ENCODE measurements at places on chromosomes 5 and 9.

DNA sequence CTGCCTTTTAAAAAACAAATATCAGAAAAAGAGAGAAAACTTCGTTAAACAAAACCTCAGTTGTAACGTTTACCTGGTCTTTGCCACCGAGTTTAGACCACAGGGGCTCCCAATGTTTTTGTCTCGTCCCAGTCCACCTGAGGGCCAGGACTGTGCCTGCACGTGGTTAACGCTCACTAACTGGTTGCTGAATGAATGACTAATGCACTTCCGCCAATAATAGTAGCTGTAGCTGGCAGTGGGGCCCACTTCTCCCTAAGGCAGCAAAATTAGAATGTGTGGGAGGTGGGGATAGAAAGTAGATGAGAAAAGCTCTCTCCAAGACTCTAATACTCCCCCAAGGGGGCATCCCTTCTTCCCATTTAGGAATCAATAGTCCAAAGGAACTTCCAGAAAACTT is 29.1 kb upstream of the MED27 start:
- DNase-seq, result no peak

DNA sequence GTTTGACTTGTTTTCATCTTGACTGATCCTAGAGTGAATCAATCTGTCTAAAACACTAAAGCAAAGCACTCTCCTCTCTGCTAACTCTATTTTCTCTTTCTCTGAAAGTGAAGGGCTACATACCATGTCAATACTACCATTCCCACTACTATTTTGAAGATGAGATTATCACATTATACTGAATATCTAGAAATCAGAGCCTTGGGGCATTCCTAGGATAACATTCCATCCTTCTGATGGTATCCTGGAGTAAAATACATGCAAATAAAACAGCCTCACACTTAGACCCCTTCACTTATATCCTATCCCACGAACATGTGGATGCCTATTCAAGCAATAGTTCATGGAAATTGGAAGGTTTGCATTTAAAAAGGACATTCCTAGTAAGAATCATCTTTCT is 309.3 kb upstream of the ACTBL2 start:
- no peak for DNase-seq

- no peak for DNase-seq
Measured at GRCh38 chr5:156879665-156880285, 29.7 kb downstream of the PPP1R2B start.

DNA sequence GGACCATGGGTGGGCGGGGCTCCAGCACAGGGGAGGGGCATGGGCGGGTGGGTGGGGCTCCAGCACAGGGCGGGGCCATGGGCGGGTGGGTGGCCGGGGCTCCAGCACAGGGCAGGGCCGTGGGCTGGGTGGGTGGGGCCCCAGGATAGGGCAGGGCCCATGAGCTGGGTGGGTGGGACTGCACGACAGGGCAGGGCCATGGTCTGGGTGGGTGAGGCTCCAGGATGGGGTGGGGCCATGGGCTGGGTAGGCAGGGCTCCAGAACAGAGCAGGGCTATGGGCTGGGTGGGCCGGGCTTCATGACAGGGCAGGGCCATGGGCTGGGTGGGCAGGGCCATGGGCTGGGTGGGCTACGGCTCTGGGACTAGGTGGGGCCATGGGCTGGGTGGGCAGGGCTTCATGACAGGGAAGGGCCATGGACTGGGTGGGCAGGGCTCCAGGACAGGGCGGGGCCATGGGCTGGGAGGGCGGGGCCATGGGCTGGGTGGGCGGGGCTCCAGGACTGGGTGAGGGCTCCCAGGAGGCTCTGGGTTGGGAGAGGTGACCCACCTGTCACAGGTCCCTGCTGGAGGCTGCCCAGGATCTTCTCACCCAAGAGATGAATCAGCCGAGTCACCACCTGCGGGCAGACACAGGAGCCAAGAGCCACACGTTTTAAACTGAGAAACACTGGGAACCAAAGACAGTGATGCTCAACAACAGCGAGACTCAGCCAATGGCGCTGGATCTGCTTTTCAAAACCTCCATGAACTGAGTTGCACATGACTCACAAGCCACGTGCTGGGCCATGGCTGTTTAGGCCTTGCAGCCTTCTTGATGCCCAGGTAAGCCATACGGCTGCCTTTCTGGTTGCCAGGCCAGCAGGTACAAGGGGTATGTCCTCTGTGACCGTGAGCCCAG is 33.6 kb upstream of the NSMF start:
- DNase-seq, result no peak

- DNase-seq, result no peak
Measured at GRCh38 chr5:119470105-119470763, 17.9 kb downstream of the HSD17B4 start.

- DNase-seq, result peak; percentile 33
Measured at GRCh38 chr5:113050721-113051382, 74.3 kb downstream of the DCP2 start.

DNA sequence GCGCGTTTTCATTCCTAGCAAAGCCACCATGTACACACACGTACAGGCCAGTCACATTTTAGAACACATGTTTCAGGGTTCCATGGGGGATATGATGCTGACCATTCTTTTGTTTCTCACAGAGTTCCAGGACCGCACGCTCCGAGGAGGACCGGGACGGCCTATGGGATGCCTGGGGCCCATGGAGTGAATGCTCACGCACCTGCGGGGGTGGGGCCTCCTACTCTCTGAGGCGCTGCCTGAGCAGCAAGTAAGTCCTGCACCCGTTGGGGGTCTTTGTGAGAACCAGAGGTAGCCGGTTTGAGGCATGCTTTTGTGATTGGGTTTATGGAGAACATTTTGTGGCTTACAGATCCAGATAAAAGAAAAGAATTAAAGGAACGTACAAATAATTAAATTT is 30.8 kb downstream of the ADAMTSL1 start:
- DNase-seq, result no peak

DNA sequence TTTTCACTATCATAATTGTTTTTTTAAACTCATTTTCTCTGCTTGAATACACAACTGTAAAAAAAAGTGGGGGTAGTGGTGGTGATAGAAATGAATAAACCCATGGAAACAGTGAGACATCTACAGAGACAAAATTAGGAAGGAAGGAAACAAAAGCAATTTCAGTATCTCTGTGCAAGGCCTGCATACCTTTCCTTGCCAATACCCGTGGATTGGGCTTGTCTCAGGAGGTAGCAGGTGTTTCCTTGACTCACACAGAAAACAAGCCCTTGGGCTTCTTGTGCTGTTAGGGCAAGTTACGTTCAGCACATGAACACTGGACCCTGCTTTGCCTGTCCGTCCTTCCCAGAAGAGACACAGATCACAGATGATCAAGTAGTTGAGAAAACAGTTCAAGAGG is 372.2 kb downstream of the ZSWIM6 start:
- DNase-seq, result no peak

- DNase-seq, result no peak
Measured at GRCh38 chr5:102835717-102836116, 80.6 kb downstream of the PAM start.

DNA sequence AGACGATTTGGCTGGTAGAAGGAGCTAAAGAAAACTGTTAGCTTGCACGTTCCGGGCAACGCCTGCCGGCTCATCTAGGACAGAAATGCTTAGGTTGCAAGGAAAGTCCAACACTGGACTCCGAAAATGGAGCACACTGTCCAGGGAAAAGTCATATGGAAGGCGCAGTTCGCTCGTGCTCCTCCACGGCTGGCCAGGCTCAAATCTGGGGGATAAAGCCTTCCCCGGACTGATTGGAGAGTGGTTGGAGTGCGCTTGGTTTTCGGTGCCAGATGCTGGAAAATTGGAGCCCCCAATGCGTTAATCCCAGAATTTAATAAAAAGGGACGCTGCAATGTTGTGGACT is 955 bp downstream of the CDH6 start:
- DNase-seq, result no peak

DNA sequence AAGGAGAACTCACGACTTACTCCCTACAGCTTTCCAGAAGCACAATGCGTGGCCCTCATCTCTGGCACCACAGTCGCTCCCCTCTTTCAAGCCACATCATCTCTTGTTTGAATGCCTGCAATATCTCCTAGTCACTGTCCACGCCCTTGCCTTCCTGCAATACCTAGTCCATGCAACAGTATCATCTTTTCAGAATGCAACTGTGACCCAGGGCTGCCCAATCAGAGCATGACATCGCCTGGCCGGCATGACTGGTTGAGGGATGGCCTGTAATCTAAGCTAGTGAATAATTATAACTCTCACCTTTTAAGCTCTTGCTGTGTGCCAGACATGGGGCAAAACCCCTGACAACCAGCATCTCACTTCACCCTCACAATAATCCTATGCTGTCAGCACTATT is 52.5 kb upstream of the CPEB4 start:
- no peak for DNase-seq

GRCh38 chr5:2525351-2525750 is 226.1 kb downstream of the IRX2 start:
- no peak for DNase-seq

DNA sequence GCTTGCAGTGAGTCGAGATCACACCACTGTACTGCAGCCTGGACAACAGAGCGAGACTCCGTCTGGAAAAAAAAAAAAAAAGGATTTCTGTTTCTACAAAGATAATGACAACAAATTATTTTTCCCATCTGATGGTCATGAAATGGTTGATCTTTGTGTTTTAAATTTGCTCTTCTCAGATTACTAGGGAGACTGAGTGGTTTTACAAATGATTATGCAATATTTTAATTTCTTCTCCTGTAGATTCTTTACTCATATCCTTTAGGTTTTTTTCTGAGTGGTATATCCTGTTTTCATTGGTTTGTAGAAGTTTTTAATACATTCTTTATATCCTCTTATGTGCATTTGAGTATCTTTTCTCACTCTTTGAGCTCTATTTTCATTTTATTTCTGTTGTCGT is 20.6 kb upstream of the AUH start:
- no peak for DNase-seq

DNA sequence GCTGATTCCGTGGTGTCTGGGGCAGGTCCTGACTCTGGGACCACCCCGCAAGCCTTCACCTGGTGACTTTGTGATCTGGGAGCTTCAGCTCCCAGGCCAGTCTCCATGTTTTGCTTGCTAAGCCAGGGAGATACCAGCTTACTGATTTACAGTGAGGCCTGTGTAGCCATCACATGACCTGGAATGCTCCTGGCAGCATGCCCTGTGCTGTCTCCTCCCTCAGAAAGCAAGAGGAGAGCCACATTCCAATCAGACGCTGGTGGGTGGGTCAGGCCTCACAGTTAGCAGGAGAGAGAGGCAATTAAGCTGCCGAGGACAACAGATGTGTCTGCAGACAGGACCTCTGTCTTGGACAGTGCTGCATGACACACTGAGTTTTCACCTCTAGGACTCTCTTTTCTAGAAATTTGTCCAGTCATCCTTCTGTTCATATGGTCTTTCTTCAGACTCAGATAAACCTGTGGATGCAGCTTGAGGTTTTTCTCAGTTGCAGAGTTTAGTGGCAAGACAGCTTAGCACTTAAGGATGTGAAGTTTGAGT is 24.4 kb upstream of the GRPEL2 start:
- no peak for DNase-seq

- DNase-seq, result no peak
Measured at GRCh38 chr5:81302596-81302995, 1.2 kb downstream of the ZCCHC9 start.

DNA sequence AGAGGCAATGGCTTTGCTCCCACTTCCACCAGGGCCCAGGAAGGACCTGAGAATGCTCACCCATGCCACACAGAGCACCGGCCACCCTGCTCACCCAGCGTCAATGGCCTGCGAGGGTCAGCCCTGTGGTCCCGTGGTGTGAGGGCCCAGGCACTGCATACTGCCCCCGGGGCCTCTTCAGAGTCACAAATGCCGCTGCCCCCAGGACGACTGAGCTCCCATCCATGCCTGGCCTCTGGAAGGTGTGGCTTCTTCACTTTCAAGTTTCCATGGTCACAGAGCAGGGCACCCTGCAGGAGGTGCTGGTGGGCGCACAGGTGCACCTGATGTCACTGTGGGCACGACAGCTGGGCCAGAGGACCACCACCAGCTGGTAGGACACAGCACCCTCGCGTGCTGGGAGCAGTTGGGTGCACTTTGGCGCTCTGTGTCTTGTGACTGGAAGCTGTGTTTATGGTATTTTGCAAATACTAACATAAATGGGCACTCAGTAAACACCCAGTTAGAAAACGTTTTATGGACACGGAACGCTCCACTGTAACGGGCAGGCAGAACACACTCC is 12.5 kb upstream of the ZDHHC11 start:
- DNase-seq, result no peak

DNA sequence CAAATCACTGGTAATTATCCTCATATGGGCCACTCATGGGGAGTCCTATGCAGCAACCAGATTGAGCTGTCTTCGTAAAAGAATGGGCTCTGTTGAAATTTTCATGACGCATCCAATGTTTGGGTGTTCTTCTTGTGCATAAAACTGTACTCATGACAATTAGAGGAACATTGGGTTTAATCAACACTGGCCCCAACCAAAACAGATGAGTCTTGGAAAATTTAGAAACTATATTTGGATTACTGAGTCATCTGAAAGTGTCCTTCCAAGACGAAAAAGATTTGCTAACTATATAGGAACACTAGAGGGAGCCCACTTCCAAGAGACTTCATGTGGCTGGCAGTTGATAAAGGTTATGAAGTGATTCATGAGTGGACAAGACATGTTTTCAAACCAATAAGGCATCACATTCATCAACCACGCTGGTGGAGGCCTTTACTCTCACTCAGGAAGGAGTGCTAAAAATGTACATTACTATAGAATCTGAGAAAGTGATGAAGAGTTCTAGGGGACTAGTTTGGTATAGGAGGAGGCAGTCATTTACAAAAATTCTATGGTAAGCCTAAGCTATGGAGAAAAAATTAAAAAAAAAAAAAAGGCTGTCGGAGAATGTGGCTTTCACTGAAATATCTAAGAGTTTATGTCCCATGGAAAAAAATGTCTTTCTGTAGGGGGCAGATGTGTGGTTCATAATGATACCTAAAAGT is 313.5 kb downstream of the PRDM9 start:
- no peak for DNase-seq

- no peak for DNase-seq
Measured at GRCh38 chr9:33619666-33620404, 95.8 kb downstream of the ANKRD18B start.

DNA sequence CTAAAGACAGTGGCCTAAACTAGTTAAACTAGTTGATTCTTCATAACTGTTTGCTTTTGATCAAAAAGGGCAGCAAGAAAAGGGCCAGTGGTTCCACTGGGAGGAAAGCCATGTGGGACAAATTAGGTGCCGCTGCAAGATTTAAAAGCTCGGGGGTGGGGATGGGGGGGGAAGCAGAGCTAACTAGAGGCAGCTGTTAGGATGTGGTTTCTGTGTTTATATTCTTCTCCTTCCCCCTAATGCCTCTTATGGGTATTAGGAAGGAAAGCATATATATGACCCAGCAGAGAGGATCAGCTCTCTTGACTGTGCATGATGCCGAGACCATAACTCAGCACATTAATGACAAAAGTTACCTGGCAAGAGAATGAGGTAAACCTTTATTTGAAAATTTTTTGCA is 65.7 kb downstream of the EFNA5 start:
- no peak for DNase-seq

- no peak for DNase-seq
Measured at GRCh38 chr5:103464835-103465484, 97.6 kb downstream of the NUDT12 start.

Data from stimulated activated CD4-positive, alpha-beta T cell treated with anti-CD3 and anti-CD28 coated beads, Interleukin-4, amount 100 ng/mL, for 24 hours (primary cell).